Activated T-helper 17 cell treated with anti-CD3 and anti-CD28 coated beads, Interleukin-2, amount 50 U/mL, for 72 hours (primary cell): ENCODE measurements at places on chromosomes 13 and 19. TPM values are rescaled to one million over a fixed set of nuclear protein-coding genes. Genes with fewer than 3 reads are reported as not detected.

- no peak for ATAC-seq
Measured at GRCh38 chr13:29448174-29448573, 147.3 kb downstream of the SLC7A1 start.

DNA sequence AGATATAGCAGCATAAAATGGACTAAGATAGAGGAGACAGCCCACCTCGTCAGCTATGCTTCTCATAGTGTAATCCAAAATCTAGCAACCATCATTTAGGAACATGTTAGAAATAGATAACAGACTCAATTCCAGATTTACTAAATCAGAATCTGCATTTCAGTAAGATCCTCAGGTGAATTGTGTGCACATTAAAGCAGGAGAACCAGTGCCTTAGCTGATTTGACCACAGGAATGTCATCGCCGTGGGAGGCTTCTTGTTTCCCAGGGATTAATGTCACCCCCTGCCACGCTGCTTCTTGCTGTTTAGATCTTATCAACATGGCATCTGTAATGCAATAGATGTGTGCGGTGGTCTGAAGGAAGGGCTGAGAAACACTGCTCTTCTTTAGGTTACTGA is 84.0 kb downstream of the GPC5 start:
- ATAC-seq = no peak

DNA sequence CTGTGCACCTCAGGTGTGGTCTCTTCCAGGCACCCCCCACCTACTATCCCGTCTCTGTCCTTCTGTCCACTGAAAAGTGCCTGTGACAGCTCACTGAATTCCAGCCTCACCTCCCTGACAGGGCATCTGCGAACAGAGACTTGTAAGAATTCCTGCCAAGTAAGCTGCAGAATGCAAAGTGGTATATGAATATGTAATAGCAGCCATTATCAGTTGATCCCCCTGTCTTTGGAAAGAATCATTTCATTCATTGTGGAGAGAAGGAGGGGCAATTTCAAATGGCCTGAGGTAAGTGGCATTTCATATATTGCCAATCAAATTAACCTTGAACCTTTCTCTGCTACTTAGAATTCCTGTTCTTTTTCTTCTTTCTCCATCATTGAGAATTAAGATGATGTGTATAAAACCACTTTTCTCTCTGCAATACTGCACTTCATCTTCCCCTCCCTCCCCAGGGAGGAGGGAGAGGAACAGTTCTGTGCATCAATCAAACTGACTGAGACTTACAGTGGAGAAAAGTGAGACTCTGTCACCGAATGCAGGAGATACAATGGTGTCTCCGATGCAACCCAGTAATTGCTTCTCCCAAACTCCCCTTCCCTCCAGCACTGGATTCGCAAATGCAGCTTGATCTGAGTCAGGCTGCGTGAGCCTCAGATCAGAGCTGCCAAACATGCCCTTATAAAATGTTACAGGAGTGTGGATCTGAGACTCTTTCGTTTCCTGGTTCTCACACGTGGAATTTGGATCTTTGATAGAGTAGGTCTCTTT is 91.7 kb downstream of the SLC10A2 start:
- ATAC-seq = no peak

Gene ZNF416
- 2.4 TPM for total RNA-seq

DNA sequence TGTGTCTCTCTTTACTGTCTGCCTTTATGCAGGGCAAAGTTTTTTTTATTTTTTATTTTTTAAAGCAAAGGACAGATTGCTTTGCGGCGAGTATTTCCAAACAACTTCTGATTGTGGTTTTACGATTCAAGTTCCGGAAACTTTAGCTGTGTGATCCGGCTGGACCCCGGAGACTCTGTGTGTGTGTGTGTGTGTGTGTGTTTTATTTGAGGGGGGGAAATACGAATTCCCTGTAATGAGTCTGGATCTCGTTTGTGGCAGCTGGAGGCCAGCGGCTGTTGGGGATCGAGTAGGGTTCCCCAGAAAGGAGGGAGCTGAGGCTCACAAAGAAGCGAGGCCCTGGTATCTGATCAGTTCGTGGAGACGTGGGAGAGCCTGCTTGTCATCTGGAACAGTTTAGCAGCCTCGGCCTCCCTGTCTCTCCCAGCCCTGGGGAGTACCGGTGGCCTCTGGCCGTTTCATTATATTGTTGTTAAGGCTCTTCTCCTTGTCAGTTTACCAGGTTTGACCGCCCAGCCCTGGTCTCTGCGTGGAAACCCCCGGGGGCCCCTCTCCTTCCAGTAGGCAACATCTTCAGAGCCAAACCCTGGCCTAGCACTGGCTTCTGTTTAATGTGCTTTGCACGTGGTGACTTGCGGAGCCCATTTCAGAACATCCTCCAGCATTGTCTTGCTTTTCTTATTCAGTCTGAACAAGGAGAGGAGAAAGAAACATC is 1.3 kb downstream of the FARP1 start:
- no peak for ATAC-seq

GRCh38 chr19:45508861-45509691 is 1.8 kb downstream of the VASP start:
- peak; percentile 24 for ATAC-seq

- ATAC-seq = peak; percentile 14
Measured at GRCh38 chr19:14775869-14776586, 2.3 kb downstream of the ADGRE2 start.

- ATAC-seq = no peak
Measured at GRCh38 chr13:21465710-21466160, 6.6 kb upstream of the ZDHHC20 start.

GRCh38 chr13:37143911-37144310 is 38.4 kb upstream of the CSNK1A1L start:
- no peak for ATAC-seq

Gene CD33
- not detected for total RNA-seq

Gene OR7A5
- total RNA-seq = not detected

- no peak for ATAC-seq
Measured at GRCh38 chr13:75960538-75960994, 324.4 kb downstream of the LMO7 start.

Gene NCR1
- total RNA-seq = not detected

DNA sequence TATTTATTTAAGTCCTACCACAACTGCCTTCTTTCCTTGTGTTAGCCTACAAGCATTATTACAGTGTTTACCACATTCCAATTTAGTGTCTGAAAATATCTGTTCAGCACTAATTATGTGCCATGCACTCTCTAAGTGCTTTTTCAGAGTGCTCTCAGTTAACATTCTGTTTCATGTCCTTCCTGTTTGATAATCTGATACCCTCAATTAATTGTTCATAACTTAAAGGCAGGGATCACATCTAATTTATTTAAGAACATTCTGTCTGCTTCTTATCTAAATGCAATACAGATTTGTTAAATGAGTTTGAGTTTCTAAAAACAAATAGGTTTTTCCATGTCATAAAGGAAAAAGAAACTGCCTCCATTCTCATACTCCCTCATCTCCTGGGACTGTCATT is 649.6 kb upstream of the ATXN8OS start:
- no peak for ATAC-seq

GRCh38 chr19:53823380-53824120 is 564 bp downstream of the NLRP12 start:
- ATAC-seq = no peak

Gene RAB11B
- total RNA-seq = 81.1 TPM

GRCh38 chr13:99062593-99062992 is 84.7 kb upstream of the DOCK9 start:
- no peak for ATAC-seq
